ENCODE measurements at places on chromosomes 1 and 21.

GRCh38 chr1:168420177-168420576, 123.6 kb downstream of the XCL2 start:
- no peak for DNase-seq

DNA sequence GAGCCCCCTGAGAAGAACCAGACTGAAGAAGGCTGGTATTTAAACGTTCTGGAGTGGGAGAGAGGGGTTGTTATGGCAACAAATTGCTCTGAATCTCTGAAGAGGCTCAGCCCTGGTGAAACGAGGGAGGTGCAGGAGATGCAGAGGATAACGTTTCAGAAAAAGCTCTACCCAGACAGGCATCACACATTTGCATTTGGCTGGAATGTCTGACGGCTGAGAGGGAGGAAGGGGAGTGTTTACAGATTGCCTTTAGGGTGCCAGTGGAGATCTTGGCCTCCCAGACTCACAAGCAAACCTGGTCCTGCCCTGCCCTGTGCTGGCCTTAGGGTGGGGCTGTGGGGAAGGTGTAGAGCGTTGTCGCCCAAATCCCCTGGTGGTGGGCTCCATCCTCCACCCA, 169.0 kb upstream of the AJAP1 start:
- no peak for DNase-seq

- no peak for DNase-seq
Measured at GRCh38 chr1:205824180-205824579, 11.2 kb upstream of the SLC41A1 start.

GRCh38 chr1:246923482-246923881, 8.3 kb downstream of the AHCTF1 start:
- no peak for DNase-seq

DNA sequence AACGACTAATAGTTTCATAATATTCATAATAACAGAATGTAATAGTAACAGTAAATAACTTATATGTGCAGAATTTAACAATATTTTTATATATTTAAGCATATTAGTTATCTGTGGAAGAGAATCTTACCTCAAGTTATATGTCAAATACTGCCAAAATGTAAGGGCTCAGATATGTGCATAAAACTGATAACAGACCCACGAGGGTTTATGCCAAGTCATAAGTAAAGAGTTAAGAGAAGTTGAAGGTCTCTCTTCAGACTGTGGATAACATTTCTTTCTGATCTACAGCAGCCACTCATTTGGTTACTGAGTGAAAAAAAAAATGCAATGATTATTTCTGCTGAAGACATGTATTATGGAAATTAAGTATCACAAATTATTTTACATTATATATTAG, 1167.8 kb upstream of the NCAM2 start:
- no peak for DNase-seq

DNA sequence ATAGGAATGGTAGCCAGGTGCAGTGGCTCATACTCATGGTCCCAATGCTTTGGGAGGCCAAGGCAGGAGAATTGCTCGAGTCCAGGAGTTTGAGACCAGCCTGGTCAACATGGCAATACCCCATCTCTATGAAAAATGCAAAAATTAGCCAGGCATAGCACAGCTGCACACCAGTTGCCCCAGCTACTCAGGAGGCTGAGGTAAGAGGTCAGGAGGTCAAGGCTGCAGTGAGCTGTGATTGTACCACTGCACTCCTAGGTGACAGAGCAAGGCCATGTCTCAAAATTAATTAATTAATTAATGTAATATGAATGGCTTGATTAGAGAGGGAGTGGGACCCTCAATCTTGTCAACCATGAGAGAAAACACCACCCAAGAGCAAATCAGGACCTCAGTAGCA, 198.7 kb upstream of the DUSP10 start:
- DNase-seq, result no peak

- no peak for DNase-seq
Measured at GRCh38 chr1:152162792-152163463, 3.9 kb upstream of the RPTN start.

DNA sequence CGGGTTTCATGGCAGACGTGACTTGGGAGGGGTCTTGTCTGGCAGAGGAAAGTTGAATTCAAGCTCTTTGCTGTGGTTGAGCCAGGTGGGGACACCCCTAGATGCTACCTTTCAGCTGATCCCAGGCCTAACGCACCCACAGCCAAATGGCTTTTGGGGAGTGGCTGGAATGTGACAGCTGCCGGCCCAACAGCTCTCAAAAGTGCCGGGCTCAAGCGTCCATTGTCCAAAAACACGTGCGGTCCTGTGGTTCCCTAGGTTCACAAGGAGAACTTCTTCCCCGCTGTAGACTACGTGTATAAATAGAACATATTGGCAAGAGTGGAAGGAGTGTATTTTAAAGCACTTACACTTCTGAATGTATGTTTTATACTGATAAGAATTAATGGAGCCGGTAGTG, 87.1 kb upstream of the ARHGEF16 start:
- no peak for DNase-seq

DNA sequence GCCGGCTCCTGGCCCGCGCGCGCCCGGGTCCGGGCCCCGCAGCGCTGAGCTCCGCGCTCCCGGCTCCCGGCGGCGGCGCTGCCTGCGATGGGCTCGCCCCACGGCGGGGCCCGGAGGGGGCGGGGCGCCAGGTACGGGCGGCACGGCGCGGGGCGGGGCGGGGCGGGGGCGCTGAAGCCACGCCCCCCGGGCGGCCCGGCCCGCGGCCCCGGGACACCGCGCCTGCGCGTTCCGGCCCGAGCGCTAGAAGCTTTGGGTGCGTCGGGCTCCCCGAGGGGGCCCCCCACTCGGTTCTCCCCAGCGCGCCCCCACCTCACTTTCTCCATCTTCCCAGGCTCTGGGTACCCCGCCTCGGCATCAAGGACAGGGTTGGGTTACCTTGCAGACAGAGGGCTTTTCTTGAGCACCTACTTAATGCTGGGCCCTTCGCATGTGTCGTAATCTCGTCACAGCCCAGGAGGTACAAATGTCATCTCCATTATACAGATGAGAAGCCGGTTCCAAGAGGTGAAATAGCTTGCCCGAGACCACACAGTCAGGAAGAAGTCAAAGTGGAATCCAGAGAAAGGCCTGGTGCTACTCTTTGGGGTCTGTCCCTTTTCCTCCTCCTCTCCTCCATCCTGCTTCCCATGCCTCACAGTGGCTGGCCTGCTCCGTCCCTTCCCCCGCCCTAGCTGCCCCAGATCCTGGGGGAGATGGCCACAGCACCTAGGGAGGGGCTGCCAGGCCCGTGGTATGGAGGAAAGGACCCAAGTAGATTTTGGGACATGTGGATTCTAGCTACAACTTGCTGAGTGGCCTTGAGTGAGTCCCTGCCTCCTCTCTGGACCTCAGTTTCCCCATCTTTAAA, 46.5 kb downstream of the RAP1GAP start:
- peak; percentile 11 for DNase-seq

DNA sequence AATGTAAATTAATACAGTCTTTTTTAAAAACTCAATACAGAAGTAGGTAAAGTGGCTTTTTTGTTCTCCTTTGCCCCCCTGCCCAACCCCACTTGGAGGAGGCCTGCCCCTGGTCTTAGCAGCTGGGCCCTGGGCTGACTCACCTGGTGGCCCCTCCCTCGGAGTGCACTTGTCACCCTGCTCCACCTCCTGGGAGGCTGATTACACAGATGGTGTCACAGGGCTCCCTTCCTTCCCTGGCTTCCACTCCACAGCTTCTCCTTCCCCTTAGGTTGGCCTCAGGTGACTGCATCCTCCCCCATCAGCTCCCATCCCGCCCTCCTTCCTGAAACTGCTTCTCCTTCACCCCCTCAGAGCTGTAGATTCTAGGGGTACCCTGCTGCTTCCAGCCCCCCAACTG, 11.7 kb upstream of the CAPN9 start:
- no peak for DNase-seq

- peak; percentile 21 for DNase-seq
Measured at GRCh38 chr1:204565617-204566582, 49.7 kb downstream of the MDM4 start.

DNA sequence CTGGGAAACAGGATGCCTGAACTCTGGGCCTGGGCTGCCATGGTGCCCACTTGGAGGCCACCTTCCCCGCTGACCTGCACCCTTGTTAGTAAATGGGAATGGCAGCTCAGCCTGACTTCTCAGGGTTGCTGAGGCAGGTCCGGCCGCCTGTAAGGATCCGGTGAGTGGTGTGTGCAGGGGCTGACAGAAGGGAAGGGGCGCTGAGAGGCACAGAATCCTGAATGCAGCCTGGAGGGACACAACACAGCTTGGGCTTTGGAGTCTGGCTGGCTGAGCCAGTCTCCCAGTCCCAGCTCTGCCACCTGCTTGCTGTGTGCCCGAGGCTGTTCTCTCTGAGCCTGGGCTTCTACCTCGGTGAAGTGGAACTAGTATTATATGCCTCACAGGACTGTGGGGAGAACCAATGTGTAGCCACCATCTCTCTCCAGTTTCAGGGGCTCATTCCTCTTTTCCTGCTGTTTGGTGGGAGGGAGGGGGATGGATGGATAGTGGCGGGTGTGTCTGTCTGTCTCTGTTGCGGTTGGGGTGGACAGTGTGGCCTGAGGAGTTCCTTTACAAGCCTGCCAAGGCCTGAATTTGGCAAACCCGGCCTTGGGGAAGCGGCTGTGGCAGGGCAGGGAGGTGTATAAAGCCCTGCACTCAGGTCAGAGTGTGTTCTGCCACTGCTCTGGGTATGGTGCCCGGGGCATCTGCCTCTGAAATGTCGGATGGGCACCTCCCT, 18.0 kb downstream of the ADORA1 start:
- no peak for DNase-seq

GRCh38 chr1:11156963-11157362, 32.2 kb upstream of the ANGPTL7 start:
- DNase-seq, result no peak

DNA sequence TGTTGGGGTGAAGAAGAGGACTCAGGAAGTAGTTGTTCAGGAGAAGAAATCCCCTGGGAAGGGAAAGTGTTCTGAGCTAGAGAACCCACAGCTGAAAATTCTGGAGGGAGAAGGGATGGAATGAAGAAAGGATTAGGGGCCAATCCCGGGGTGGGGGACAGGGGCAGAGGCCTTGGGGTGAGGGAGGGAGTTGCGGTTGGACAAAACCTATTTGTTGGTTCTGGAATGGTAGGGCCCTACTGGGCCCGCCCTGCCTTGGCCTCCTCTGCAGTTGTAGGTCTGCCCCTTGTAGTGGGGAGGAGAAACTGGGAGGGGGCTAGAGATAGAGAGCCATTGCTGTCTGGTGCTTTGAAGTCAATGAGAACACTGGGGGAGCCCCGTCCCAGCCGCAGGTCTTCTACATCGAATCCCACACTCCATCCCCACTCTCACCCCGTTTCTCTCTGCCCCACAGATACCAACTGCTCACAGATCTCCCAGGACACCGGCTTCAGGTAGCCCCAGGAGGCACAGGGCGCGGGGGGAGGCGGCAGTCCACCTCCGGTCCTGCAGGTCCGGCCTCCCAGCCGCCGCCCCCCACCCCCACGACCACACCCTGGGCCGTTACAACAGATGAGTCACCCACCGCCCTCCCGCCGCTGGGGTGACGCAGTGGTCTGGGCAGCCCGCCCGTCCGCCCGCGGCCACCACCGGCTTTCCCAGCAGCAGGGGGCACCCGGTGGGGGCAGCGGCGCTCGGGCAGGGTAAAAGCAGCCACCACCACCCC, 1.1 kb downstream of the TAGLN2 start:
- DNase-seq, result no peak

DNA sequence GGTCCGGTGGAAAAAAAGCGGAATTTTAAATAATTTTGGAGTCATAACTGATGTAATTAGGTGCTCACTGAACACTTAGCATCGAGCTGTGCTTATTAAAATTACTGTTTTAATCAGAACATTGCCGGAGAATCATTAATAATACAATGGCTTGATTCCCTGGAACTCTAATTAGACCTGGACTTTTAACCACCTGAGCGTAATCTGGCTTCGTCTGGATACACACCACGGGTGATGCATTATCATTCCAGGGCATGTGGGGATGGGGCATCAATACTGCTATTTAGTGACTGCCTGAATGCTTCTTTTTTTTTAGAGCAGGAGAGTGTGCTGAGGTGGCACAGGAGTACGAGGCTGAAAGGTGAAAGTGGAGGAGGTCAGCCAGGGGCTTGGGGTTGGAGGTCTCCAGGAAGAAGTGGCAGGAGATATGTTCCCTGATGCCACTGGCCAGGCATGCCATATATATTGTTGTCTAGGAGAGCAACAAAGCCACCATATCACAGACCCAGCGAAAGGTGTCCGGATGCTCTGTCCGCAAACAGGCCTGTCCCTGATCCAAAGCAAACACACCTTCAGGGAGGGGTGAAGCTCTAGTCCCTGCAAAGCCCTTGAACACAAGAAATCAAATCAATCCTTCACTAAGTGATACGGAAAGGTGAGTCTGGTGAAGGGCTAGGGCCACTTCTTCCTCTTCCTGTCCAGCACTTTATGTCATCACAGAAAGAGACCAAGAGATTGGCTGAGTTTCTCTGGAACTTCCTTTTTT, 125.2 kb downstream of the PLXNA2 start:
- DNase-seq, result no peak

- no peak for DNase-seq
Measured at GRCh38 chr21:33403786-33404585, 773 bp downstream of the IFNGR2 start.

DNA sequence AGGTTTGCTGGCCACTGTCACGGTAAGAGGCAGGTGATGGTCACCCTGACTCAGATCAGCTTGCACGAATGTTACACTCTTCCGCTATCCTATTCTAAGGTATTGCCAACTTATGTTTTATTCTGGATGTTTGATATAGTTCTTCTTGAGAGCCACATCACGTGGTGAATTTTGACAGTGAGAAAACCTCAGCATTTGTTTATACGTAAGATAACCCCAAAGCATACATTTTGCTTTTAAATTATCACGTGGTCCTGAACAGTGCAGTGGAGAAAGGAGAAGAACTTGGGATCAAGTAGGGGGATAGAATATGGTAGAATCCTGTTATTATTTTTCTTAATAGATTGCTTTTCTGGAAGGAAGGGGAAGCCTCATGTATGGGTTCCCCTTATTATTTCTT, 16.6 kb downstream of the ATP1A1 start:
- DNase-seq, result no peak

GRCh38 chr1:167452483-167452882, 65.8 kb downstream of the CD247 start:
- DNase-seq, result no peak

DNA sequence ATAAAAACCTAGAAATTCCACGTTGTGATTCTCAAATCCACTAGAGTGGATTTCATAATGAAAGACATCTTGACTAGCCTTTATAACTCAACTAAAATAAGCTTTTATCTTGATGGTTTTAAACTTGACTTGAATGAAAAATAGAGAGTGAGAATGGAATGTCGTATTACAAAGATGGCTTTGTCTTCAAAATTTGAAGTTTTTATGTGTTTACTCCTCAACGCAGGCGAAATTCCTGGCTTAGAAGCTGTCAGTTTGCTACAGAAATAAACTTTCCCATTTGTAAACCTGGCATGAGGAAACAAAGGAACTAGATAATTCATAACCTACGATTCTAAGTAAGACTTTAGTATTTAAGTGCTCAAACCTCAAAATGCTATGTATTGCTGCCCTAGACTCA, 90.0 kb upstream of the KRTAP19-8 start:
- DNase-seq, result no peak

- no peak for DNase-seq
Measured at GRCh38 chr21:39430457-39430856, 15.1 kb downstream of the LCA5L start.

- peak; percentile 73 for DNase-seq
Measured at GRCh38 chr1:153977250-153978240, at the start of gene JTB. Gene JTB, minus strand, starts transcription at chr1:153977674. Its CDS starts 422 bp downstream, at chr1:153977252.

GRCh38 chr21:36892201-36892600, 74.3 kb downstream of the HLCS start:
- no peak for DNase-seq

GRCh38 chr1:208631092-208631491, 386.9 kb upstream of the PLXNA2 start:
- no peak for DNase-seq
